Dermis blood vessel endothelial cell (primary cell): ENCODE measurements at places on chromosomes 7 and 10. TPM values are rescaled to one million over a fixed set of nuclear protein-coding genes. Genes with fewer than 3 reads are reported as not detected.

Gene ZNF736
- total RNA-seq, result 8.7 and 11.2 TPM in 2 replicates

Gene NPSR1
- total RNA-seq, result not detected in 2 replicates

Gene ADRA2A
- 0.05 TPM in 1 of 2 replicates, not detected in the other for total RNA-seq

Gene DTX2
- total RNA-seq, result 3.6 and 9.2 TPM in 2 replicates

Gene FAM171A1
- total RNA-seq, result 40.0 and 55.9 TPM in 2 replicates

Gene PNLIP
- total RNA-seq, result not detected in 2 replicates

Gene ATRNL1
- total RNA-seq, result 0.17 and 1.5 TPM in 2 replicates

Gene ING3
- total RNA-seq, result 35.1 and 39.5 TPM in 2 replicates

Gene NDUFB2
- 124 and 217 TPM in 2 replicates for total RNA-seq

Gene MSS51
- 0.84 and 1.5 TPM in 2 replicates for total RNA-seq

Gene PRKCQ
- 0.17 and 0.84 TPM in 2 replicates for total RNA-seq

Gene COBL
- under 0.01 TPM in 1 of 2 replicates, not detected in the other for total RNA-seq

Gene TRPV5
- not detected in 2 replicates for total RNA-seq

Gene PPP1R17
- not detected in 2 replicates for total RNA-seq

Gene FAM131B
- 0.23 and 0.51 TPM in 2 replicates for total RNA-seq

Gene MACROH2A2
- under 0.01 and 0.05 TPM in 2 replicates for total RNA-seq

Gene CLRN3
- total RNA-seq, result 0.19 TPM in 1 of 2 replicates, not detected in the other

Gene KLLN
- 0.17 and 0.47 TPM in 2 replicates for total RNA-seq

Gene GRID1
- total RNA-seq, result not detected in 2 replicates

Gene ANXA8
- total RNA-seq, result not detected in 2 replicates

Gene OR2A12
- not detected in 2 replicates for total RNA-seq

Gene FRMPD2
- total RNA-seq, result under 0.01 and 0.28 TPM in 2 replicates

Gene TEX47
- total RNA-seq, result not detected in 2 replicates

Gene PKD2L1
- total RNA-seq, result not detected in 2 replicates

Gene CFAP58
- total RNA-seq, result 0.85 and 1.2 TPM in 2 replicates

Gene SYT15B
- 0.51 and 1.2 TPM in 2 replicates for total RNA-seq

Gene C10orf67
- not detected in 2 replicates for total RNA-seq

Gene HOXA5
- 5.6 and 6.1 TPM in 2 replicates for total RNA-seq

Gene NUTM2B
- 0.33 and 0.51 TPM in 2 replicates for total RNA-seq

Gene MYPN
- total RNA-seq, result under 0.01 TPM in 1 of 2 replicates, not detected in the other

Gene GDF10
- not detected in 2 replicates for total RNA-seq

Gene NPC1L1
- total RNA-seq, result not detected in 2 replicates

Gene TDRD1
- under 0.01 TPM in 2 replicates for total RNA-seq

Gene CPVL
- total RNA-seq, result 0.93 and 5.6 TPM in 2 replicates

Gene OR2A25
- not detected in 2 replicates for total RNA-seq

Gene ST8SIA6
- 0.34 and 2.3 TPM in 2 replicates for total RNA-seq

Gene MYH16
- total RNA-seq, result 0.19 TPM in 1 of 2 replicates, not detected in the other

Gene IKZF1
- total RNA-seq, result 0.17 TPM in 1 of 2 replicates, not detected in the other
